Type B pancreatic cell (in vitro differentiated cells): ENCODE measurements at places on chromosomes 16 and 17. TPM values are rescaled to one million over a fixed set of nuclear protein-coding genes. Genes with fewer than 3 reads are reported as not detected.

DNA sequence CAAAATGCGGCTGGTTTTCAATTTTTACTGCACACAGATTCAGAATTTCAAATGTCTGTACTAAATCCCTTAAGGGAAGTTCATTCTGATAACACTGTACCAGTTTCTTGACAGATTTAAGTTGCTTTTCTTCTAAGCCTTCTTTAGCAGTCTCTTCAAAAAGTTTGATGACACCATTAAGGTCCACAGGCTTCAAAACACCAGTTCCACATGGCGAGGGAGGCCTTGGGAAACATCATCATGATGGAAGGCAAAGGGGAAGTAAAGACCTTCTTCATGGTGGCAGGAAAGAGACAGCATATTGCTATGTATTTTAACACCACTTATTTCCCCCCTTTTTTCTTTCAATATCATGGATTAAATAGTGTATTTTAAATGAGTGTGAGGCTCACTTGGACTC lies 24.5 kb downstream of the NLRC5 start:
- DNase-seq, result no peak
- H3K27me3 ChIP-seq, result peaks cover 9% of the 10 kb centered on the region
- H3K4me3 ChIP-seq, result no peak overlapping the region
- H3K36me3 ChIP-seq, result no peaks in the 10 kb centered on the region
- no peaks in the 10 kb centered on the region for H3K4me1 ChIP-seq

- no peaks in the 10 kb centered on the region for H3K27me3 ChIP-seq
- H3K4me3 ChIP-seq, result no peak overlapping the region
- H3K36me3 ChIP-seq, result no peaks in the 10 kb centered on the region
- H3K4me1 ChIP-seq, result peaks cover 11% of the 10 kb centered on the region
- H3K27ac ChIP-seq, result no peak overlapping the region
These were observed 51.2 kb downstream of the RMI2 start for GRCh38 chr16:11396241-11397048.

GRCh38 chr17:6753006-6753445 lies 2.8 kb upstream of the XAF1 start:
- H3K4me3 ChIP-seq, result no peak overlapping the region
- peaks cover 38% of the 10 kb centered on the region for H3K27me3 ChIP-seq
- no peak for DNase-seq

- H3K4me3 ChIP-seq, result no peak overlapping the region
- H3K36me3 ChIP-seq, result no peaks in the 10 kb centered on the region
- DNase-seq, result no peak
- H3K4me1 ChIP-seq, result peaks cover 22% of the 10 kb centered on the region
These were observed 55.5 kb downstream of the ZNF423 start for GRCh38 chr16:49800441-49800840.

DNA sequence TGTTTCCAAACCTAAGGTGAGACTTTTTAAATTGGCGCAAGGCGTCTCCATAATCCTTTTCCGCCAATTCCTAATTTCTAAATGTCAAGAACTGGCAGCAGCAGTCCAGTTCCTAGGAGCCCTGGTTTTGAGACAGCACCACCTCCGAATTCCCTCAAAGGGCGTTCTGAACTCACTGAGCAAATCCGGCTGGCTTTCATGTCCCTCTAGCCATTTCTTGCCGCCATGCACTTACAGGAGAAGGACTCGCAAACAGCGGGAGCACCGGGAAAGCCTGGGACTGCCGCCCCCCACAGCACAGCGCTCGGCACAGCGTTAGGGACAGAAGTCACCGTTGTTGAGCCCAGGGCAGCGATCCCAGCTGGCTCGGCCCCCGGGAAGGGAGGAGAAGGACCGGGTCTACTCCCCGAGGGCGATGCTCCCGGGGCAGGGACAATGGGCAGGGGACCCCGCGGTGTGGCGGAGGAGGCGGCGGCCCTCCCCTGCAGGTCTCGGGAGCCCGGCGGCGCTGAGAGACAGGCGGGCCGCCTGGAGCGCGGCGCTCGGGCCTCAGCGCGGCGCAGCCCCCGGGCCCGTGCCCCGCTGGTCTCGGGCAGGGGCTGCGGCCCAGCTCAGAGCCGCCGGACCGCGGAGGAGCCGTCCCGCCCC lies 545 bp downstream of the ARHGAP17 start:
- peaks cover 3% of the 10 kb centered on the region for H3K27me3 ChIP-seq
- peak overlapping the region; percentile 96 for H3K4me3 ChIP-seq
- H3K4me1 ChIP-seq, result peaks cover 27% of the 10 kb centered on the region
- peaks cover 21% of the 10 kb centered on the region for H3K36me3 ChIP-seq

The KRT37 gene
- total RNA-seq, result not detected in 2 replicates

DNA sequence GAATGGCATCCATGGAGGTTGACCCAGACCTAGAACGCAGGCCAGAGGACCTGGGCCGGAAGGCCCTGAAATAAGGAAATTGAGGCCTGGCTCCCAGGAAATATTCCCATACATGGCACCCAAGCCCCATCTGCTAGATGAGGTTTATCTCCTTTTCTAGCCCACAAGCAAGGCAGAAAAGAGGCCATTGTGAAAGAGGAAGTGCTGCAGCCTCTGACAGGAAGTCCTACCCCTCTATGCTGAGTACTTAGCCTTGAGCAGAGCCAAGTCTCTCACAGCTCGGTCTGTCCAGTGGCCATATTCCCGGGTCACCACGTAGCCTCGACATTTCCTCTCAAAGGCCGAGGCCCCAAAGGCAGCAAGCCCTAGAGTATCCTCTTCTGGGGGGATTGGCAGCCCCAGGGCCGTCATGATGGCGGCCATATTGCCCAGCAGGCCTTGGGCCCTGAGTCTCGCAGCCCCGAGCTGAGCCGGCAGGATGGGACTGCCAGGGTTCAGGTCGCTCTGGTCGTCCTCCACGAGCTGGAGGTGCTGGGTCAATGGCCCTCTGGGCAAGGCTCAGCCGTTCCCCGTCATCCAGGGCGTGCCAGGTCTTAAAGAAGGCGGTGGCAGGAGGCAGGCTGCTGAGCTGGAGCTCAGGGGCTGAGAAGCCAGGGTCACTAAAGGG lies 7.8 kb downstream of the CTF1 start:
- H3K27ac ChIP-seq, result no peak overlapping the region
- no peak overlapping the region for H3K4me3 ChIP-seq
- H3K36me3 ChIP-seq, result no peaks in the 10 kb centered on the region
- DNase-seq, result no peak
- H3K4me1 ChIP-seq, result peaks cover 13% of the 10 kb centered on the region
- H3K27me3 ChIP-seq, result no peaks in the 10 kb centered on the region

GRCh38 chr16:37511-37910 lies 15.9 kb downstream of the POLR3K start:
- no peak for DNase-seq
- peaks cover 7% of the 10 kb centered on the region for H3K4me1 ChIP-seq

DNA sequence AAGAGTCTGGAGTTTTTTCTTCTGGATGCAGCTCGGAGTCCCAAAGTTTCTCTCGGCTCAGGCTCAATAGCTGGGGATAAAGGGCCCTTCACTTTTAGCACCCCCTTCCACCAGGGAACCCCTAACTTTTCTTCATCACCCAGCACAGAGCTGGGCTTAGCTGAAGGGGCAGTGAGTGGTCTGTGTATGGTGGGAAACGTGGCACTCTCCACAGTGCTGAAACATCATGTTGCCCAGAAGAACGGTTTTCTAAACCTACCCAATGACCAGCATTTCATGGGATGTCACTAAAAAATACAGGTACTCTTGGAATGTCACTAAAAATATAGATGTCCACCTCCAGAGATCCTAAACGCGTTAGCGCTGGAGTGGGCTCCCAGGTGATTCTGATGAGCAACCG lies 12.0 kb downstream of the ERN2 start:
- H3K4me1 ChIP-seq, result peaks cover 5% of the 10 kb centered on the region
- peaks cover 6% of the 10 kb centered on the region for H3K27me3 ChIP-seq
- no peak for DNase-seq
- no peaks in the 10 kb centered on the region for H3K36me3 ChIP-seq
- H3K4me3 ChIP-seq, result no peak overlapping the region
- H3K27ac ChIP-seq, result no peak overlapping the region

DNA sequence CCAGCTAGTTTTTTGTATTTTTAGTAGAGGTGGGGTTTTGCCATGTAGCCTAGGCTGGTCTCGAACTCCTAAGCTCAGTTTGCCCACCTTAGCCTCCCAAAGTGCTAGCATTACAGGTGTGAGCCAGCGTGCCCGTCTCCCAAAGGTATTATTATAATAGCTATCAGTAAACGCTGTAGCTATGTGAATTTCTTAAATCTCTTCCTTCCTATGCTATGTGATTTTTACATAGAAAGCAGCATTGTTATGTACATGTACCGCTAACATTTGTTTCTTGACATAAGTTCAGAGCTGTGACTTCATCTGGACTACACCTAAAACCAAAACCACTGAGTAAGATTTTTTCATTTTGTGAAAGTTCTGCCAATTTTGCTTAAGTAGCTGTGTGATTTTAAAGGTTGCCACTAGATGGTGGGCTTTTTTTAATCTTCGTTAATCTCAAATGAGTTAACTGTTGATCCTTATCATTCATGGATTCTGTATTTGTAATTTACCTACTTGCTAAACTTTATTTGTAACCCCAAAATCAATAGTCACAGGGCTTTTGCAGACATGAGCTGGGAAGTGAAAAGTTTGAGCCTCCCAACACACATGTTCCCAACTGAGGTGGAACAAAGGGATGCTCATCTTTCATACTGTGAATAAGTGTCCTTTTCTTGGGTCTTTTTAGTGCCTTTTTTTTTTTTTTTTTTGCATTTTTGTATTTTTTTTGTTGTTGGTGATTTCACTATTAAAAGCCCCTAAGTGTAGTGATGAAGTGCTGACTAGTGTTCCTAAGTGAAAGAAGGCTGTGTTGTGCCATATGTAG lies 21.9 kb downstream of the PRKAR1A start:
- H3K27ac ChIP-seq, result no peak overlapping the region
- H3K4me1 ChIP-seq, result no peaks in the 10 kb centered on the region

DNA sequence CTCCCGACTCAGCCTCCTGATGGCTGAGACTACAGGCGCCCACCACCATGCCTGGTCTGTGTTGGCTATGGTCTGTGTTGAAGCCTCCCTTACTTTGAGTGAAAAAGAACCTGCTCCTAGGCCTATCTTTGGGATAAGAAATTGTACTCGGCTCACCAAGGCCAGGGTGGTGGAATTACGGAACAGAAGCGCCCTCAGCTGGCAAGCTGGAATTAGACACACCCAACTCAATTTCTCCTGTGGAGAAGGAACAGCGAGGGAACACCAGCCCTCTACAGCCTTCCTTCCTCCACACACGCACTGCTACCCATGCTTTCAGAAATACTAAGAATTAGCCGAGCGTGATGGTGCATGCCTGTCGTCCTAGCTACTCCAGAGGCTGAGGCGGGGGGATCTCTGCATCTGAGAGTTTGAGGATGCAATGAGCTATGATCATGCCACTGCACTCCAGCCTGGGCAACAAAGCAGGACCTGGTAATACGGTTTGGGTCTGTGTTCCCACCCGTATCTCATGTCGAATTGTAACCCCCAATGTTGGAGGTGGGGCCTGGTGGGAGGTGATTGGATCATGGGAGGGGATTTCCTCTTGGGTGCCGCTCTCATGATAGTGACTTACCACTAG lies 40.1 kb upstream of the RBBP6 start:
- no peak overlapping the region for H3K4me3 ChIP-seq
- H3K27ac ChIP-seq, result no peak overlapping the region
- no peak for DNase-seq
- H3K27me3 ChIP-seq, result peaks cover 27% of the 10 kb centered on the region
- peaks cover 5% of the 10 kb centered on the region for H3K4me1 ChIP-seq

DNA sequence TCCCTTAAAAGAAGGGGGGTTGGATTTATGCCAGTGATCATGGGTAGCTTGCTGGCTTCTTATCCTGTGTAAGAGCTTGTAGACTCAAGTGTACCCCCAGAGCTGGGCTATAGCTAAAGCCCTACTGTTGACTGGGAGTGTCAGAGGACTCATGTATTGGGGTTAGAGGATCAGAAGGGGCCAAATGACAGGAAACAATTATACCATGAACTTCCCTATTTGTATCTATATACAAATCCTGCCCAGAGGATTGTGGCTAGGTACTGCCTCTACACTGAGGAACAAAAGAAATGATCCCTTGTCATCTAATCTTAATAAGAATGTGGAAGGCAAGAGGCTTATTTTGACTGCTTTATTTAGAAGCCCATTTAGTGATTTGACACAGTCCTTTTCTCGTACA lies 14.3 kb downstream of the ZP2 start:
- H3K36me3 ChIP-seq, result no peaks in the 10 kb centered on the region
- no peak for DNase-seq
- no peak overlapping the region for H3K27ac ChIP-seq
- H3K27me3 ChIP-seq, result peaks cover 13% of the 10 kb centered on the region
- H3K4me3 ChIP-seq, result no peak overlapping the region

The PRRT2 gene
- 1.4 and 15.1 TPM in 2 replicates for total RNA-seq

The DDX42 gene
- 124 and 148 TPM in 2 replicates for total RNA-seq

- H3K4me3 ChIP-seq, result no peak overlapping the region
- no peak overlapping the region for H3K27ac ChIP-seq
- peaks cover 9% of the 10 kb centered on the region for H3K4me1 ChIP-seq
- DNase-seq, result peak; percentile 57
- H3K27me3 ChIP-seq, result no peaks in the 10 kb centered on the region
These were observed 44.5 kb downstream of the MEAK7 start for GRCh38 chr16:84459941-84460405.

- H3K36me3 ChIP-seq, result no peaks in the 10 kb centered on the region
- H3K27me3 ChIP-seq, result peaks cover 2% of the 10 kb centered on the region
- no peak for DNase-seq
- peaks cover 40% of the 10 kb centered on the region for H3K4me1 ChIP-seq
- H3K4me3 ChIP-seq, result no peak overlapping the region
These were observed 198.8 kb upstream of the CIBAR2 start for GRCh38 chr16:85310868-85311585.

- no peak for DNase-seq
- no peak overlapping the region for H3K4me3 ChIP-seq
- H3K36me3 ChIP-seq, result no peaks in the 10 kb centered on the region
- no peaks in the 10 kb centered on the region for H3K27me3 ChIP-seq
- no peak overlapping the region for H3K27ac ChIP-seq
These were observed 234.4 kb upstream of the KIF2B start for GRCh38 chr17:53588317-53588716.

DNA sequence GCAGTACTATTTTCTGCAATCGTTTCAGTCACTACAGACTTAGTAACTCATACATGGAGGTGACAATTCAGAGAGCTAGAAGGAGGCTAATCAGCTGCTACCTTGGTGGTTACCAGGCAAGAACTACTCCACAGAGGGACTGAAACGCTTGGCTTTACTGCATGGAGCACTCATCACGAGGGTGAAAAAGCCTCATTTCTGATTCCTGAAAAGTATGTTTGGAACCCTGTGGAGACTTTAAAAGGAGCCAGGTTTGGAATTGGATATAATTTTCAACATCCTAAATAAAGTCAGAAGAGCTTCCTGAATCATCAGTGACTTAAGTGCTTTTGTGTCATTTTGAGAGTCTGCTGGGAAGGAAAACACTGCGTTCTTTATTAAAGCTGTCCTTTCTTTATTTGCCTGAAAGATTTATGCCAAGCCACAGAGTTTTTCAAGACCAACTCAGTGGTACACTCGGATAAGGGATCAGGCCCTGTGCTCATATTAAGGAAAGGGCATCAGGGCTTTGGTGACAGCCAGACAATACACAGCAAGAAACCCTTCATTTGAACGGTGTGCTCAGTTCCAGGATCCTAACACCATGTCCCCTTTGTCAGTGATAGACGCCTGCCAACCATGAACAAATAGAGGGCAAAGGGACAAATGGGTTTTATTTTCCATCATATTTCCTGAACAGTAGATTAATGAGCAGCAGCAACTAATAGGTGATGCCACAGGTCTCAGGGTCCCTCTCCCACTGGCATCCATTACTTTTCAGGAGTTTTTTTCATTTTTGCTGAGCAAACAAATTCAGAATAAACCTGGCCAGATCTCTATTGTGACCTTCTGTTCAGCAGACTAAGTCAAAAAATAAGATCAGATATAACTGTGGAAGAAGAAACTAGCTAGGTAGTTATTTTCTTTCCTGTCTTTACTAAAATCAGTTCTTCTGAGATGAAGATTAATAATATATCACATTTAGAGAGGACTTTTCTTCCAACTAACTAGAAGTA lies 80.5 kb upstream of the CLEC18B start:
- no peak for DNase-seq
- H3K27me3 ChIP-seq, result no peaks in the 10 kb centered on the region
- peaks cover 19% of the 10 kb centered on the region for H3K4me1 ChIP-seq
- peaks cover 15% of the 10 kb centered on the region for H3K36me3 ChIP-seq
